ENCODE measurements at places on chromosomes 5 and 9. TPM values are rescaled to one million over a fixed set of nuclear protein-coding genes. Genes with fewer than 3 reads are reported as not detected.

- DNase-seq: no peak
These were observed 5.6 kb downstream of the IDNK start for GRCh38 chr9:83628540-83628939.

DNA sequence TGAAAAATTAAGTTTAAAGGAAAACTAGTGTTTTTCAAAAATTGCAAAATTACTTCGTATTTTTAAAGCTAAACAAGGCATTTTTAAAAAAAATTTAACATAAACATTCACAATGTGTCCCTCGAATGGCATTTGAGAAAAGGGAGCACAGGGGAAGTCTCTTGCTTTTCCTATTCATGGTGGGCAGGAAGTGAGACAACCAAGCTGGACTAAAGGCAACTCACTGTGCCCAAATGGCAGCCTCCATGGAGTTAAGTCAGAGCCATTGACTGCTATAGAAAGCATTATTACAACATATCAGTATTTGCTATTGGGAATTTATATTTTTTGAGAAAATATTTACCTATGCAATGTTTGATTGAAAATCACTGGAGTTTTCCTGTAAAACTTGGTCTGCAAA lies 8.3 kb downstream of the HNRNPH1 start:
- DNase-seq: no peak

- no peak for DNase-seq
These were observed 62.2 kb downstream of the CFAP77 start for GRCh38 chr9:132472199-132472598.

DNA sequence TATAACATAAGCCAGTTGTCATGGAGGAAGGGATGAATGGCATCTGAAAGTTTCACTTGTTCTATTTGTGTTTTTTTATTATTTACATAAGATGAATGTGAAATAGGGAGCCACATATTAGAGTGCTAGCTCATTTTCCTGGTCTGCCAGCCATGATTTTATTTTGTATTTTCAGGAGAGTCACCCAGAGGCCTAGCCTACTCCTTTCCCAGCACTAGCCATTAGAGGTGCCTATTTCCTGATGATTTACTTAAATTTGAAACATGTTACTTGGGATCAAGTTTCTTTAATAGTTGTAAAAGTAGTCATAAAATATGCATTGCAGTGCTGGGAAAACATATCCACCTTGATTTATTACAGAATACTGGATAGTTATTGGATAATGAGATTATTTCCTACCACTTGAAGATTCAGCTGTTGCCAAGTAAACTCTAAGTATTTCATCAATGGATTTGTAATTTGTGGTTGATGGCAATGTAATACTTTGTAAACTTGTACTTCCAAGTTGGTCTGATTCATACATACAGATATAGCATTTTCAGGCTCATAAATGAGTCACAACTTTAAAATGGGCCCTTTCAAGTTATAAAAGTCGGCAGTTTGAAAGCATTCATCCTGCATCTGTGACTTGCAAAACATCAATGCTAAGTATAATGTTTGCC lies 50.8 kb downstream of the KCNN2 start:
- no peak for DNase-seq

DNA sequence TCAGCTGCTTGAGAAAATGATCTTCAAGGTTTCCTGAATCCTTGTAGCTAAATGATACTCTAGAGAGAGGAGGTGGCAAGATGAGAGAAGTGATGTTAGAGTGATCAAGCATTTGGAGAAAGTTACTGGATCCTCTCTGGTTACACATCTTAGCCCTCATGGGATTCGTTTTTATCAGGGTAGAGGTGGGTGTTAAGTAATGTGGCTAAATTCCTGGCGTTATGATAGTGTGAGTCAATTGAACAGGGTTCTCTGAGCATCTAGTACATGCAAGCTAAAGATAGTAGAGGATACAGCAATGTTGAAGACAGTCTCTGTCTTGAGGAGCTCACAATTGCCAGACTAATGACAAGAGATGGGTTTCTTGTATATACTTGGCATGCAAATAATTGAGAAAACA lies 123.7 kb downstream of the PSD2 start:
- DNase-seq: no peak

- no peak for DNase-seq
These were observed 104.8 kb downstream of the VCAN start for GRCh38 chr5:83576341-83576740.

DNA sequence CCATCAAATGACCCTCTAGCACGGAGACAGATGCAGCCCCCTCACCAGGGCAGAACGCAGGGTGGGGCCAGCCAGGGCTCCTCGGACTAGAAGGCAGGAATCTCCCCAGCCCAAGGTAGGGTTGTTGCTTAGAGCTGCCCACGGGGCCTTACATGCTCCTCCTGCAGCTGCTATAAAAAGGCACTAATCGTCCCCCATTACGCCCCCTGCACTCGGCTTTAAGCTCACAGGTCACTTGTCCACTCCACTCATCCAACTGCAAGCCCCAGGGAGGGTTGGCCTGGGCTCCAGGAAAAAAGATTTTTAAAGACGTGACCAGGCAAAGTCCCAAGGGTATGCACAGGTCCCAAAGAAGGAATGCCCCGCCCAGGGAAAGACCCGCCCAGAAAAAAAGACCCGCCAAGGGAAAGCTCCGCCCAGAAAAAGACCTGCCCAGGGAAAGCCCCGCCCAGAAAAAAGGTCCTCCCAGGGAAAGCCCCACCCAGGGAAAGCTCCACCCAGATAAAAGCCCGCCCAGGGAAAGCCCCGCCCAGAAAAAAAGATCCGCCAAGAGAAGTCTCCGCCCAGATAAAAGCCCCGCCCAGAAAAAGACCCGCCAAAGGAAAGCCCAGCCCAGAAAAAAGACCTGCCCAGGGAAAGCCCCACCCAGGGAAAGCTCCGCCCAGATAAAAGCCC lies 11.1 kb downstream of the GRIN1 start:
- no peak for DNase-seq

DNA sequence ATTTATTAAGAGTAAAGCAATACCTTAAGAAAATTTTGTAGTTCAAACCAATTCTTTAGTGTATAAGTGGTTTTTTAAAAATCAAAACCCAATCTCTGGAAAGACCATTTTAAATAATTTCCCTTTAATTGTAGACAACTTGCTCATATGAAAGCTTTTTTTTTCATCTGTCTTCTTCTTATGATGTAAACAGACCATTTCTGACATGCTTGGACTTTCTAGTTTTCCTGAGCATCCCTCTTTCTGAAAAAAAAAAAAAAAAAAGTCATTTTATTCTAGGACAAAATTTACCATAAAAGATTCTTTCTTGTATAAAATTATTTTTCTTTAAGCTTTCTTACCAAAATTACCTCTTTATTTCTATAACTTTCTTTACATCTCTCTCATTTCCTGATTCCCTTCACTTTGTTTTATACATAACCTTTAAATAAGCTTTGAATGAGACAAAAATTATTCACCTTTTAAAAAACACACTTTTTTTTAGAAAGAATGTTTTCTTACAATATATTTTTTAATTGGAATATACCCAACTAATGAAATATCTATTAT lies 67.5 kb downstream of the COL15A1 start:
- DNase-seq: no peak

DNA sequence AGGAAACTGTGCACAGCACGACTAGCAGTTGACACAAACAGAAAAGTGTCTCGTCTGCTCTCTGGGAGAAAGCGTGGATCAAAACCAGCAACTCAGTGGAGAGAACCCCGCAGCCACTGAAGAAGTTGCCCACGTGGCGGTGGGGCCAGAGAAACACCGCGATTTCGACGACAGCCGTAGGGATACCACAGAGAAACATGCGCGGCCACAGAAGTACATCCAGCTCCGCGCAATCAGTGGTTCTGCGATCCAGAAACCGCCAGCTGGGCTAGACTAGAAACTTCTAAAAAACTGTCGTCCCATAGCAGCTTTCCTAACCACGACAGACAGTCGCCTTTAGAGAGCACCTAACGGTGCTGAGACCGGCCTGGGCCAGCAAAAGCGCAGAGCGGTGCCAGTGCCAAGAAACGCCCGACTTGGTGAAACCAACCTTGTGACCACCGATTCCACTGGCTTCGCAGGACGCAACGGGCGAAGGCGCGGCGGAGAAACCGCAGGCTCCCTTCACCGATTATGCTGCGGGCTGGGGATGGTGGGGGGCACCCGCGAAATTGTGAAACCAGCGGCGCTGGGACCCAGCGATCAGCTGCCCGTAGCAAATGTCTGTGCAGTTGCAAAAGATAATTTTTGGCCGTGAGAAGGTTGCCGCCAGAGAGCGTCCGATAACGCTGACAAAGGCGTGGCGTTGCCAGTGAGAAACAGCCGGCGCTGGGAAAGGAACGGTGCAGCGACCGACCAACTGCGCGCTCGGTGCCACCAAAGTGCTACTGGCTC lies 2.7 kb upstream of the ANXA2R start:
- peak; percentile 84 for DNase-seq

DNA sequence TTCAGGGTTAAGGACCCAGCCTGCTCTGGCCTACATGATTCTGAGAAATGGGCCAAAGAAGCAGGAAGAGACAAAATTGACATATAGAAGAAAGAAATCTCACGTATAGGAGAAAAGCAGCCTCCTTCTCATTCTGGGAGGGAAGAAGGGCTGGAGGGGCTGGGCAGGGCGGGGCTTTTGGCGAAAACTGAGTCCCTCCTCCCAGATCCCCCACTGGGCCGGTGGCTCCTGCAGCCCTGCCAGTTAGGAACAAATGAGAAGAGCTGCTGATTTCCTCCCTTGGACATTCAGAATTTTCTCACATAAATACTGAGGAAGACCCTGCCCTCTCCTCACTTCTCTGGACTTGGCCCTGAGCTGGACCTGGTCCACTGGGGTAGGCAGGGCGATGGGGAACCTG lies at the start of gene WNT8A:
TSS of gene WNT8A (plus strand) at position 332 of the 400 bp plus-strand sequence. CDS start 95 bp downstream, outside the sequence.
- no peak for DNase-seq

- peak; percentile 48 for DNase-seq
These were observed 19.2 kb upstream of the TOR1B start for GRCh38 chr9:129783516-129784361.

GRCh38 chr5:127025467-127025866 lies 4.9 kb downstream of the MARCHF3 start:
- no peak for DNase-seq

GRCh38 chr9:93463638-93464248 lies 10.4 kb upstream of the FAM120AOS start:
- no peak for DNase-seq

- DNase-seq: no peak
These were observed 27.0 kb downstream of the UTP15 start for GRCh38 chr5:73592551-73592950.

DNA sequence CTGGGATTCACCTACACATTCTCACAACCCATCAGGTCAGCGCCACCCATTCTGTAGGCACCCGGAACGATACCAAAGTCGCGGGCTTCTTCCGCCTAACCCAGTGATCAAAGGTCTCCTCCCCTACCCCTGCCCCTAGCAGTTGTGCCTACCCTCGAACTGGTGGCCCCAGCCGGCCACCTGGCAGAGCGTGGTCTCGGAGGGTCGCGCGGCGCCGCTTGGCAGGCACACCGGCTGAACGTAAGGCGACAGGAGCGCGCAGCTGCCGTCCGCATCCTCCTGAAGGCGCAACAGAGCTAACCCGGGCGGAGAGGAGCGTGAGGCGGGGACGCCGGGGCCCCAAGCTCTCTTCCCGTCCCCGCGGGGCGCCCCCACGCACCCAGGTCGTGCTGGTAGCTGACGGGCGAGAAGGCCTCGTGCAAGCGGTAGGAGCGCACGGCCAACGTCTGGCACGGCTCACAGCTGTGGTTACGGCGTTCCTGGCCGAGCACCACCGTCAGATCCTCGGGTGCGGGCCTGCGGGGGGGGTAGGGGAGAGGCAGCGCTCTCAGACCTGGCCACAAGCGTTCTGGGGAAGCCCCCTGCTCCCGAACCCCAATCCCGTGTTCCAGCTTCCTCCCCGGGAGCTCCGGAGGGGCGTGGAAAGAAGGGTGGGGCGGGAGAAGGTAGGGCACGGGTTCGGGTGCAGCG lies 2.8 kb upstream of the PFN3 start:
- DNase-seq: no peak

DNA sequence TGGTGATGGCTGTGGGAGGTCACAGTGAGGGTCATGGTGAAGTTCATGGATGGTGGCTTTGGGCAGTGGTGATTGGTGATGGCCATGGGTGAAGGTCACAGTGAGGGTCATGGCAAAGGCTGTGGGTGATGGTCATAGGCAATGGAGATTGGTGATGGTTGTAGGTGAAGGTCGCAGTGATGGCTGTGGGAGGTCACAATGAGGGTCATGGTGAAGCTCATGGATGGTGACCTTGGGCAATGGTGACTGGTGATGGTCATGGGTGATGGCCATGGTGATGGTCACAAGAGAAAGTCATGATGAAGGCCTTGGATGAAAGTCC lies 115.6 kb upstream of the IRX4 start:
- no peak for DNase-seq

DNA sequence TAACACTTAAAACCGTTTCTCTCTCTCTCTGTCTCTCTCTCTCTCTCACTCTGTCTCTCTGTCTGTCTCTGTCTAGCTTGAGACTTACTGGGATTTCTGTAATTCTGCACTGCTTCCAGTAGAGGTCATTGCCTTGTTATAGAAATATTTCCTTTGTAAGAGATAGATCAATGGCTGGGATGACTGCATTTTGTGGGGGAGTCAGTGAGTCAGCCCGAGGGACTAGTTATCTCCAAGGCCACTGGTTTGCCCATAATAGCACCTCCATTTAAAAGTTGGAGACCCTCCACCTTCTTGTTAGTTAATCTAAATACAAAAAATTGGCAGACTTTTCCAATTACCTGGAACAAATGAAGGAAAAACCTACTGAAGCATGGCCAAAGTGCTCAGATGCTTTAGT lies 547.2 kb downstream of the LRRC70 start:
- DNase-seq: no peak

- DNase-seq: no peak
These were observed 38.3 kb downstream of the RASEF start for GRCh38 chr9:83024506-83025125.

DNA sequence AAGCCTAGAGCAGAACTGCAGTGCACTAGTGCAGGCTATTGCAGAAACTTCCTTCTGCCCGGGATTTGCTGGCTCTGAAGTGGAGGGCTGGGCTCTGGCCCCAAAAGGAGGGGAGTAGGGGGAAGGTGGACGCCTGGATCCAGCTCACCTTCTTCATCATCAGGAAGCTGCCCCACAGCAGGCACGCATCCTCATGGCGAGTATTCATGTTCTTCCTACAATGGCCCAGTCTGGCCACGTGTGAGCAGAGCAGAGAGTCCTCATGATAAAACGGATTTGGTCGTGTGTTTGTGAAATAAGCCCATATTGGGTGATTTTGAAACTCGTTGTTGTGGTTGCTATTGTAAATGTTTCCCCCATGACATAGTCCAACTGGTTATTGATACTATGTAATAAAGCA lies 8.2 kb upstream of the GLIPR2 start:
- DNase-seq: no peak

- DNase-seq: no peak
These were observed 112.0 kb downstream of the VAV2 start for GRCh38 chr9:133880136-133880535.

GRCh38 chr9:84261070-84261746 lies 79.3 kb downstream of the SLC28A3 start:
- DNase-seq: peak; percentile 59

The PAEP gene
- total RNA-seq: not detected

The TCF7 gene
- total RNA-seq: 2.1 TPM

The BHMT2 gene
- 7.1 TPM for total RNA-seq

The SPEF2 gene
- not detected for total RNA-seq

The ALDOB gene
- not detected for total RNA-seq

The ELAVL2 gene
- not detected for total RNA-seq

The SLC12A7 gene
- 2.7 TPM for total RNA-seq

The MYOZ3 gene
- 4.8 TPM for total RNA-seq

Data from gastrocnemius medialis (tissue), 4 donors.